Renal cortex interstitium (tissue), 15 donors: ENCODE measurements at places on chromosomes 5 and 9. TPM values are rescaled to one million over a fixed set of nuclear protein-coding genes. Genes with fewer than 3 reads are reported as not detected.
A peak's percentile ranks its signal among the peaks of the same experiment; 100 is the strongest.

GRCh38 chr9:111843971-111844370, 49.2 kb upstream of the SHOC1 start:
- DNase-seq, result no peak

DNA sequence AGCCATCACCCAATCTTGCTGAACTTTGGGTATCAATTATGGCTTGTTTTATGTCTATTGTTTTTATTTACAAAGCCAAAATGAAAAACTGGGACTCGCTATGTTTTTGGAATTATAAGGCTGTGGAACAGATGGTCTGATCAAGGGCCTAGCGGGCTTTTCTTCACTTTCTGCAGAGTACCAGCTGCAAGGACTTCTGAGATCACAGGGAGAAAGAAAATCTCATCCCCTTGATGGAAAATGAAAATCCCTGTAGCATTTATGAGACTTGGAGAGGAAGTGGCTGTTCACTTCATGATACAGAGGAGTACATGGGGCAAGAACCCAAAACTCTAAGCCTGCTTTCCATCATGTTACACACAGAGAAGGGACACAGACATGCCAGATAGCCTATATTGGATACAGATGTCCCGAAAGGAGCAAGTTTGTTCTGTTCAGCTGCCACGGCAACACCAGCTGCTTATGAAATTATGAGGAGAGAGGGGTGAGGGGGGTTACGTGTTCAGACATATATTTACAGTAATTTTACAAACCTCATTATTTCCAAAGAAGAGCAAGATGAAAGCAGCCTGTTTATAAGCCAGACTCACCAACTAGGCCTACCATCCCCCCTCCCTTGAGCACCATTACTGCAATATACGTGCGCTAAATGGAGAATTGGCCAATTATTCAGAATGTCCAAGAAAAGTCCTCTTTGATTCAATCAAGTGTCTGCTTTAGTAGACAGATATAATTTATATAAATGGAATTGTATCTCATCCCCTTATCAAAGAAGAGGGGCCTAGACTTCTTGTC, 220.0 kb downstream of the MARCHF11 start:
- peak; percentile 26 for DNase-seq

SLC6A3 gene
- 0.31 TPM for polyA plus RNA-seq

DNA sequence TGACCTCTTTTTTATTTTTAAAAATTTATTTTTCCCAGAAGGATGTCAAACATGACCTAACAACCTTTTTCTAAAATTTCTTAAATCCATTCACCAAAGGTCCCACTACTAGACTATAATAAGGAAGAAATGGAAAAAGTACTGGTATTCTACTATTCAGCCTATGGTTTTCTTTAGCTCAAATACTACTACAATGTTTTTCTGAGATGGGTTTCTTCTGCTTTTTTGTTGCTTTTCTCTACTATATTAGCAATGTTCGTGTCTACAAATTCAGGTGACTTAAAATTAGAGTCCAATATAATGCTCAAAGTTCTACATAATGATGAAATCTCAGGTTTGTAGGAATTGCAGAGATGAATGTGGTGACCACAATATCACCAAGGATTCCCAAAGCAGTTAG, 7.9 kb downstream of the ERP44 start:
- DNase-seq, result no peak

KIF4B gene
- 0.30 TPM for polyA plus RNA-seq
